ENCODE measurements at places on chromosomes 7 and 10. TPM values are rescaled to one million over a fixed set of nuclear protein-coding genes. Genes with fewer than 3 reads are reported as not detected.

Gene TAS2R3
- 0.98 TPM for total RNA-seq

Gene RBP3
- not detected for total RNA-seq

Gene TRIM8
- total RNA-seq = 74.5 TPM

Gene GBF1
- total RNA-seq = 39.2 TPM

Gene CDC14C
- not detected for total RNA-seq

Gene SUN3
- not detected for total RNA-seq

Gene MMRN2
- total RNA-seq = not detected

Gene AGMO
- total RNA-seq = not detected

Gene CNTNAP2
- not detected for total RNA-seq

Gene FZD1
- total RNA-seq = 0.04 TPM

DNA sequence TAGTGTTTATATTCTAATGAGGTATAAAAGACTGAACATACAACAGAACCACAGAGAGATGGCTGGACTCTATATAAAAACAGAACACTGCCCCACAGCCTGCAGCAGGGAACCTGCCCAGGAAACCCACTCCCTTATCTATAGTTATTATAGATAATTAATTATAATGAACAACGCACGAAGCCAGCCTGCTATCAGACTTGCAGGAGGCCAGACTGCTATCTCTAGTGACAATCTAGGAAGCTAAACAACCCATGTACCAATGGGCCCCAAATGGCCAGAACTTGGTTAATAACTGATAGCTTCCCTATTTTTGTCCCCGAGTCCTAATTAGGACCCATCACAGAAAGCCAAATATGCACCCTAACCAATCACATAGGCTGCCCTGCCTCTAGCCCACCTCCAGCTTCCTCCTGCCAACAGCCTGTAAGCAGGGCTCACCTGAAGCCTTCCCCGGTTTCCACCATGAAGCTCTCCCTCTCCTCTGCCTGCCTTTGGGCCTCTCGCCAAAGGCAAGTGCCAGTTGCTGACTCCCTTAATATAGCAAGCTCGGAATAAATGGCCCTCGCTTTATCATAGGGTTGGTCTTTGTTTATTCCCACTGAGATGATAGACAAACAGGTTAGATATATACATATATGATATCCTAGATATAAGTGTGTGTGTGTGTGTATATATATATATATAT is 74.5 kb downstream of the SYPL1 start:
- DNase-seq = no peak

- DNase-seq = no peak
Measured at GRCh38 chr10:84825330-84825729, 496.9 kb downstream of the CCSER2 start.

DNA sequence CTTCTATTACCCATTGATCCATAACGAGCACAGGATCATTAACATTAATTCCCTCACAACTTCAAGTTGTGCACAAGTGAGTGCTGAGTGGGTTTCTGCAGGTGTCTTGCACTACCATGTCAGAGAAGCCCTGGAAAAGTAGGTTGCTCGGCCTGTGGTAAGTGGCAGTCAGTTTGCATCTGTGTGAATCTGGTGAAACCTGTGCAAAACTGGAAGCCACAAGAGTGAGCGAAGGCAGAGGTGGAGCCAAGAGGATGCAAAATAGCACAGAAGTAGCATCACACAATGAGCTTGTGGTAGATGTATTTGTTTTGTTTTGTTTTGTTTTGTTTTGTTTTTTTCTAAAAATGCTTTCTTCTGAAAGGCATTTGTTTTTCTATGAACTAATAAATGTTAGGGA is 181.5 kb downstream of the THSD7A start:
- DNase-seq = no peak

- no peak for DNase-seq
Measured at GRCh38 chr7:10192074-10192473, 781.6 kb upstream of the PHF14 start.

DNA sequence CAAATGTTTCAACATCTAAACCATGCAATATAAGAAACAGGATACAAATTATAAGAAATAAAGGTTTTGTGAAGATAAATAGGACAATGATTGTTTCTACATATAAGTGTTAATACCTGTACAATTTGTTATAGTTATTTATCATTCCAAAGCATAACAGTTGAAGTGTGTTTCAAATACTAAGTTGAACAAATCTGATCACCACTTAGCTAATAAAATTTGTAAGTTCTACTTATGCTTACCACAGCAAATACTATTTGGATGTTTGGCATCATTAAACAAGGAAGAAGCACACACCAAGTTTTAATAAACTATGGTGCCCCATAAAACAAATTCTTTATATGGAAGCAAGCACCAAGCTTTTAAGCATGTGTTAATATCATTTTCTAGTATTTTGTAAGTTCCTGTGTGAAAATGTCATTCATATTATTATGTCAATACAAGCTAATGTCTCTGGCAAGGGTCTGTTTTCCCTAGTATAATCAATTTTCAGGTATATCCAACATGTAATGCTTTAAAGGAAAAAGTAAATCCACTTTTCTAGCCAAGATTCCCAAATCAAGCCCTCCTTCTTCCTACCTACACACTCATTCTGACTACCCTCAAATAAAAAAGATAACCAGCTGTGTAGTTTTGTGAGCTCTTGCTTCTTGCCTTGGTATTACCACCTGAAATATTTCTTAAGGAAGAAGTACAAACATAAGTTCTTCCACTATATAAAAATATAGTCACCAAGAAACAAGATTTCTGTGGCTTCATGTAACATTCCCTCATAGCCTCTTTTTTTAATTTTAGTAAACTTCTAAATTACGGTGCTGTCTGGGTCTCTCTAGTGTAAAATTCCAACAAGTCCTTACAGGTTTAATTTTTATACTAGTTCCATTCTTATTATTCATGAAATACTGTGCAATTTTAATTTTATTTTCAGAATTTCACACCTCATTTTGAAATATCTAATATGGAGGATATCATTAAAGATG is 9.2 kb downstream of the SKAP2 start:
- no peak for DNase-seq

DNA sequence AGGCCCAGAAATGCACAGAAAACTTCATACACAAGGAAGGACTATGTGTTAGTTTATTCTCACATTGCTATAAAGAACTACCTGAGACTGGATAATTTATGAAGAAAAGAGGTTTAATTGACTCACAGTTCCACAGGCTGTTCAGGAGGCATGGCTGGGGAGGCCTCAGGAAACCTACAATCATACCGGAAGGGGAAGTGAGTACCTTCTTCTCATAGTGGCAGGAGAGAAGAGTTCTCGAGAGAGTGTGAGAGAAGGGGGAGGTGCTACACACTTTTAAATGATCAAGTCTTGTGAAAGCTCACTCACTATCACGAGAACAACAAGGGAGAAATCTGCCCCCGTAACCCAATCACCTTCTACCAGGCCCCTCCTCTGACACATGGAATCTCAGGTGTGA is 16.8 kb upstream of the RAMP3 start:
- DNase-seq = no peak

- no peak for DNase-seq
Measured at GRCh38 chr10:101444058-101444898, 90.3 kb downstream of the BTRC start.

DNA sequence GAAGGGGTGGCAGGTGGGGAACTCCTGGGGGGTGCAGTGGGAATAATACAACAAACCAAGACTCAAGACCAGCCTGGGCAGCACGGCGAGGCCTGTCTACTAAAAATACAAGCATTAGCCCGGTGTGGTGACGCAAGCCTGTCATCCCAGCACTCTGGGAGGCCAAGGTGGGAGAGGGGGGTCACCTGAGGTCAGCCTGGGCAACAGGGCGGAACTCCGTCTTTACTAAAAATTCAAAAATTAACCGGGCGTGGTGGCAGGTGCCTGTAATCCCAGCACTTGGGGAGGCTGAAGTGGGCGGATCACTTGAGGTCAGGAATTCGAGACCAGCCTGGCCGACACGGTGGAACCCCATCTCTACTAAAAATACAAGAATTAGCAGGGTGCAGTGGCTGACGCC is 48.4 kb upstream of the ELFN1 start:
- DNase-seq = no peak

GRCh38 chr7:9625953-9626352 is 1192.5 kb downstream of the NXPH1 start:
- no peak for DNase-seq

DNA sequence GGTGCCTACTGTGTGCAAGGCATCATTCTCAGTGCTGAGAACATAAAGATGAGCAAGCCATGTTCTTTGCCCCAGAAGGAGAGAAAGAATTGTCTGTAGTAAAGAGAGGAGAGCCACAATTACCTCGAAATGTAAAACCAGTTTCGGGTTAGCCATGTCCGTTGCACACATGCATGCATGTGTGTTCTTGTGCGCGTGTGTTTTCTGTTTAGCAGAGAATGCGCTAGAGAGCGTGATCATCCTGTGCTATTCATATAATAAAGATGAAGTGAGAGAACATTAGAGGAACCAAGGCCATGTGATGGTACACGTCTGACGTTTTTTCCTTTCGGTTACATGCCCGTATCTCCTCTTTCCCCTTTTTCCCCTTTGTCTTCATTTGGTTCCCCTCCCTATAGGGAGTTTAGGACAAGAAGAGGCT is 158.2 kb downstream of the CELF2 start:
- no peak for DNase-seq

DNA sequence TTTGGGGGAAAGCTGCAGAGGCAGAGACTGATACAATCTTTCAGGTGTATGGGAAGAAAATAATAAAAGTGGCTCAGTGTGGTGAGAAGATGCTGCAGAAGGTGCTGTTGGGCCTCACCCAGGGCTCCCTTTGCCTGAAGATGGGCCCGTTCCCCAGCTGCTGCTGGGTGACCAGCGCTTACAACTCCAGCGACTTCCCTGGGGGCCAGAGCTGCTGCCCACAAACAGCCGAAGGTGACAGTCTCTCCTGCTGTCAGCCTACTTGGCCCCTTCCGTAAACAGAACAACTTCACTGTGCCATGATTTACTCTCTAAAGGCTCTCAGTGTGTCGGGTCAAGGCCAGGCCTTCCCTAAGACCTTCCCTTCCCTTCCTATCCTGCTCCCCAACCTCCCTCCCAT is 93.6 kb upstream of the PCBD1 start:
- DNase-seq = no peak

- DNase-seq = no peak
Measured at GRCh38 chr7:28174901-28175661, 5.5 kb downstream of the JAZF1 start.

- no peak for DNase-seq
Measured at GRCh38 chr7:26378016-26378415, 86.4 kb downstream of the SNX10 start.

GRCh38 chr7:9240001-9240400 is 806.6 kb downstream of the NXPH1 start:
- DNase-seq = no peak

GRCh38 chr10:114188001-114188400 is 8.8 kb downstream of the TDRD1 start:
- no peak for DNase-seq

DNA sequence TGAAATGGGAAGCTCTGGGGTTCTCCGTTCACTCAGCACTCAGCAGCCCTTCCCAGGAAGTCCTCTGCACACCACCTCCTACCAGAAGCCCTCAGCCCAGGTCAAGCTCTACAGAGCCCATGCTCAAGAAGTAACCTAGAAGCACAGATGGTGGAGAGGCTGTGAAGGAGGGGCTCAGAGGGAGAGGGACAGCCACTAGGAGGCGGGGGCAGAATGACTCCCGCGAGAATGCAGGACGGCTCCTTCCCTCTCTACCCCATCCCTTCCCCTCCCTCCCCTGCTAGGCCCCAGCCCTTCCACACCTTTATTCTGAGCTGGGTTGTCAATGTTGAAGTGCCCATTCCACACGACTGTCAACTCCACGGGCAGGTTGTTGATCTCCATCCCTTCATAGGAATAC is 373.2 kb downstream of the PLXNA4 start:
- no peak for DNase-seq

- DNase-seq = no peak
Measured at GRCh38 chr7:113004726-113005454, 81.7 kb downstream of the GPR85 start.

GRCh38 chr10:111077479-111077784 is 603 bp downstream of the ADRA2A start:
- DNase-seq = no peak

- no peak for DNase-seq
Measured at GRCh38 chr7:87332321-87332720, 13.1 kb upstream of the CROT start.
